ENCODE measurements at places on chromosomes 4 and X. TPM values are rescaled to one million over a fixed set of nuclear protein-coding genes. Genes with fewer than 3 reads are reported as not detected.

Gene XAGE1A
- not detected for total RNA-seq

Gene ADGRG4
- total RNA-seq: not detected

Gene ARHGEF38
- 0.47 TPM for total RNA-seq

Gene ATP11C
- 13.6 TPM for total RNA-seq

Gene TEC
- total RNA-seq: 3.0 TPM

Gene DCAF8L2
- not detected for total RNA-seq

Gene ADAM29
- not detected for total RNA-seq

Gene CDKL2
- total RNA-seq: 0.59 TPM

Gene ESX1
- not detected for total RNA-seq

Gene ASB5
- 1,422 TPM for total RNA-seq

Gene SSX1
- not detected for total RNA-seq

Gene RPA4
- total RNA-seq: not detected

- no peak for DNase-seq
Measured at GRCh38 chr4:33989820-33990443, 2254.4 kb downstream of the ARAP2 start.

GRCh38 chr4:74109116-74109869, 10.3 kb upstream of the CXCL2 start:
- DNase-seq: peak; percentile 90

- peak; percentile 1 for DNase-seq
Measured at GRCh38 chrX:143363419-143363818, 153.9 kb downstream of the SPANXN3 start.

DNA sequence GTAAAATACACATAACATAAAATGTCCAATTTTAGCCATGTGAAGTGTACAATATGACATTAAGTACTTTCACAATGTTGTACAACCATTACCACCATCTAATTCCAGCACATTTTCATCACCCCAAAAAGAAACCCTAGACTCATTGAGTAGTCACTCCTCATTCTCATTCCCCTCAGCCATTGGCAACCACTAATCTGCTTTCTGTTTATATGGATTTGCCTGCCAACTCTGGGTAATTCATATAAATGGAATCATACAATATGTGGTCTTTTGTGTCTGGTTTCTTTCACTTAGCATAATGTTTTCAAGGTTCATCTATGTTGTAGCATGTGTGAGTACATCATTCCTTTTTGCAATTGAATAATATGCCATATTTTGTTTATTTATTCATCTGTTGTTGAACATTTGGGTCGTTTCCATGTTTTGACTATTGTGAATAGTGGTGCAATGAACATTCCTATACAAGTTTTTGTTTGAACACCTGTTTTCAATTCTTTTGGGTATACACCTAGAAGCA, 43.0 kb downstream of the EIF2S3 start:
- no peak for DNase-seq

- DNase-seq: no peak
Measured at GRCh38 chr4:7902101-7902553, 37.5 kb downstream of the AFAP1 start.

- DNase-seq: peak; percentile 66
Measured at GRCh38 chrX:135974279-135974856, 580 bp upstream of the MMGT1 start.

GRCh38 chr4:40140196-40140595, 56.6 kb upstream of the RHOH start:
- no peak for DNase-seq

- DNase-seq: no peak
Measured at GRCh38 chr4:78618436-78618835, 66.9 kb downstream of the ANXA3 start.

- no peak for DNase-seq
Measured at GRCh38 chrX:72124540-72125201, 7.0 kb downstream of the RTL5 start.

DNA sequence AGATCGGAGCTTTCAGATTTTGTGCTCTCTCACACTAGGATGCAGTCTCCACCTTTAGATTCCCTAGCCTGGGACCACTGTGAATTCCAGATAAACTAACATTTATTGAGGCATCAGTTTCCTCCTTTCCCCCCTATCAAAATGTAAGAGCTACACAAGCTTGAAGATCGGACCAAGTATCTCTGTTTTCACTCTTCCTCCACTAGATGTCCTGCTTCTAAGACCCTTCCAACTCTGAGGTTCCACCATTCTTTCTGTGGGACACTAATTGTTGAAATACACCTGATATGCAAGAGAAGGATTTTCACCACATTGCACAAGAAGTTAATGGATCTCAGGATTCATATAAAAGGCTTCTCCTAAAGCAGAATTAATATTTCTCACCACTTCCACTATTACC, 43.0 kb upstream of the PHOX2B start:
- no peak for DNase-seq

DNA sequence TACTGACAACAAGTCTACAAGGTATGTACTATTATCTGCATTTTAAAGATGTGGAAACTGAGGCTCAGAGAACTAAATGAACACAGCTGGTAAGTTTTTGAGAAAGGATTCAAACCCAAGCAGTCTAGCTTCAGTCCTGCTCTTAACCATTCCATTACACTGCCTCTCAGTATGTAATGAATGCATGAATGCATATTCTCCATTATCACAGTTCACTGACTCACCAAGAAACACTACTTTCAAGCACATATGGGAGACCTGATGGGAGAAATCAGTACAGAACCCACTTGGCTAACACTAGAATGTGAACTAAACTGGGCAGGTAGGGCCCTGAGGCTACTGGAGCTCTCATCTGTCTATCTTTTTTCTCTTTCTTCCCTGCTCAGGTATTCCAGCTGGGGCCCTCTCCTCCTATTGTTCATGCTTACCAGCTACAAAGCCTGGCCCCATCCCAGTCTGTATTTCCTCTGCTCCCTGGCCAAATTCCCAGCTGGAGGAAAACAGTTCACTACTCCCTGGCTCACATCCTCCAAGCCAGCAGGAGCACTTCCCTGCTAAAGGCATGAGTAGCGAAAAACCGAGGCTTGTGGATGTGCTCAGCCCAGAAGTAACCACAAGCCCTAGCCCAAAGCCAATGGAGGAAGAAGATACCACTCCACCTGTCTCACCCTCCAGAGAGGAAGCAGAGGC, 178.2 kb upstream of the ARHGEF9 start:
- no peak for DNase-seq

GRCh38 chrX:110025395-110025794, 22.5 kb downstream of the TMEM164 start:
- no peak for DNase-seq

DNA sequence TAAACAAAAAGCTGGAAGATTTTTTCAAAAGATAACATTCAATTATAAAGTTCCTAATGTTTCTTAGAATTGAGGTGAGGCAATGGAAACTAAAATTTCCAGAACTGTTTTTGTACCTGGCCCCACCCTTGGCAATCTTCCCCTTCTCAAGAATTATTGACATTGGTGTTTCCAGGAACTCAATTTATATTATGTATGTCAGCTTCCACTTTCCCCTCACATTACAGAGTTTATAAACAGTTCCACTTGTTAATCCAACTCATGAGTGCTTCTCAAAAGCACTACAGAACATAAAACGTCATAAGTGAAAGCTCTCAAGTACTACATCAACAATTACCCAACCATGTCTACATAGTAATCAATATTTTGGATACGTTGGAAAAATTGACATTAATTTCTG, 107.4 kb downstream of the FAM13A start:
- DNase-seq: no peak

GRCh38 chr4:86403575-86403974, 43.7 kb upstream of the MAPK10 start:
- no peak for DNase-seq

- peak; percentile 69 for DNase-seq
Measured at GRCh38 chr4:158193171-158193749, 17.0 kb upstream of the TMEM144 start.

GRCh38 chr4:27008679-27009078, 148.0 kb downstream of the STIM2 start:
- DNase-seq: no peak
